EH (cell line): ENCODE measurements at places on chromosomes 4 and X.

DNA sequence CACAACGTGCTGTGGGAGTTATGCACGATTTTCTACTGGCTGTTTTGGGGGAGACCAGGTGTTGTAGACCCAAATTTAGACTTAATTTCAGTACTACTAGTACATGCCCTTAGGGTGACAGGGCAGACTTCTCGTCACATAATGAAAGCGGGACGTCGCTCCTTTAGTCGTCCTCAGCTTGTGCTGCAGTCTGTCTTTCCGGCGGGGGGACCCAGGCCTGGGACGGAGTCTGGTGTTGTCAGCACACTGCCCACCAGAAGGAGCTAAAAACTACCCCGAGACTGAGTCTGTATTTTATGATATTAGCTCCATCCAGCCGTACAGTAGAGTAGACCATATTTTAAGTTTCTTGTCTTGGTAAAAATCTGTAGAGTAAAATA, 35.5 kb downstream of the NOP14 start:
- DNase-seq = no peak

GRCh38 chr4:135418353-135418752, 1216.8 kb upstream of the PABPC4L start:
- peak; percentile 2 for DNase-seq

DNA sequence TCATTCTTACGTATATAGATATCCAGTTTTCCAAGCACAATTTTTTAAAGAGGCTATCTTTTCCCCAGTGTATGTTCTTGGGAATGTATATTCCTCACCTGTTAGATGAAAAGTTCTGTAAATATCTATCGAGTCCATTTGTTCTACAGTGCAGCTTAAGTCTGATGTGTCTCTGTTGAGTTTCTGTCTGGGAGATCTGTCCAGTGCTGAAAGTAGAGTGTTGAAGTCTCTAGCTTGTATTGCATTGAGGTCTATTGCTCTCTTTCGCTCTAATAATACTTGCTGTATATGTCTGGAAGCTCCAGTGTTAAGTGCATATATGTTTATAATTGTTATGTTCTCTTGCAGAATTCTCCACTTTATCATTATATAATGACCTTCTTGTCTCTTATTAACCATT, 373.1 kb downstream of the PPARGC1A start:
- no peak for DNase-seq

DNA sequence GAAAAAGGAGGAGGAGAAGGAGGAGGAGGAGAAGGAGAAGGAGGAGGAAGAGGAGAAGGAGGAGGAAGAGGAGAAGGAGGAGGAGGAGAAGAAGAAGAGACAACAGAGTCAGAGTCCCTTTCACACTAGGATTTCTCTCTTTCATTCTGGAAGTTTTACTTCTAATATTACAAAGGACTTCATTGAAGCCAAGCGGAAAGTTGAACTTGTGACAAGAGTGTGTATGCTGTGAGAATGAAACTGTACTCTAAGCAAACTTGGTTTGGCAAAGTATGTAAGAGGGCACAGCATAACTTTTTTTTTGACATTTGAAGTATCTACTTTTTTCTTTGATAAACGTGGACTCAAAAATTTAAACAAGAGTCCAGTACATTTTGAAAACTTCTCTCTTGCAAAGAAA, 48.0 kb downstream of the CXCL8 start:
- no peak for DNase-seq

DNA sequence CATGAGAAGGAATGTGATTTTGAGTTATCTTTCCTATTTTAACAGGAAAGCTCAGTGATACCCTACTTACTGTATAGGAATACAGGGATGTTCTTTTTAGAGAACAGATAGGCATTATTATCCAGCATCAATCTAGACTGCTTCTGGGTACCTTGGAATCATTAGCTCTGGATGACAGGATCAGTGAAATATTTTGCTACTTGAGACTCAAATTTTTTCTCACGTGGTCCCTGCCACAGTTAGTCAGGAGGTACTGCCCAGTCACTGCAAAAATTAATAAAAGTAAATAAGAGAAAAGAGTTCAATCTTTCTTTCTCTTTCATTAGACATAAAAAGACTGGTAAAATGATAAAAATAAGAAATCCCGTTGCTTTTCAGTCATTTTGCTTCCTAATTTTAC, 5.5 kb downstream of the ZNF827 start:
- peak; percentile 60 for DNase-seq

DNA sequence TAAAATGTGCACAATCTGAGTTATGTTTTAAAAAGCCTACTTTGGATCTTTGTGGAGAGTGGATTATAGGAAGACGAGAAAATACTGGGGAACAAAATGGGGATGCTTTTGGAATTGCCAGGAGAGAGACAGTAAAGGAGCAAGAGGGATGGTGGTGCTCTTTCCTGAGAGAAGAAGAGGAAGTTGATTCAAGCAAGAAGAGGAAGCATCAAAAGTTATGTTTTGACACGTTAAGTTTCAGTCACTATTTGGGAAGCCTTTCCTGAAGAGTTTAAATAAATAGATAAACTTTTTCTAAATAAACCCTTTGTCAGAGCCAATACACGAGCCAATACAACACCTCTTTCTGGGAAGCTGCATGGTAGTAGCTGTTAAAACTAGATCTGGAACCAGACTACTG, 394.1 kb downstream of the GALNTL6 start:
- DNase-seq = no peak

GRCh38 chrX:1646009-1646408, 31.1 kb downstream of the ASMT start:
- DNase-seq = no peak

- peak; percentile 49 for DNase-seq
Observed at GRCh38 chrX:34638116-34638515, 19.0 kb downstream of the TMEM47 start.
